ENCODE measurements at places on chromosomes 4 and X.

DNA sequence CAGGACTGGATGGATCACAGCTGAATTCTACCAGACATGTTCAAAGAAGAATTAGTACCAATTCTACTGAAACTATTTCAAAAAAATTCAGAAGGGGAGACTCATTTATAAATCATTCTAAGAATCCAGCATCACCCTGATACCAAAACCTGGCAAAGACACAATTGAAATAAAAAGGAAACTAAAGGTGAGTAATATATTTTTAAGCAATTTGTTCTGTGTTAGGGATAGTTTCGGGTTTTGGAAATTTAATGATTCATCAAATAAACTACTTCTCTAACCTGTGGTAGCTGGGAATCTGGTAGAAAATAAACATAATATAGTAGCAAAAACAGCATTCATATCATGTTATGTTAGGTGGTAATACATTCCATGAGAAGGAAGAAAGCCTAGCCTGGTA is 662.2 kb upstream of the BOD1L1 start:
- no peak overlapping the region for H3K4me3 ChIP-seq
- no peaks in the 10 kb centered on the region for H3K36me3 ChIP-seq

GRCh38 chr4:41856797-41857196 is 78.4 kb upstream of the TMEM33 start:
- no peaks in the 10 kb centered on the region for H3K4me1 ChIP-seq
- no peak overlapping the region for H3K27ac ChIP-seq
- no peaks in the 10 kb centered on the region for H3K36me3 ChIP-seq

DNA sequence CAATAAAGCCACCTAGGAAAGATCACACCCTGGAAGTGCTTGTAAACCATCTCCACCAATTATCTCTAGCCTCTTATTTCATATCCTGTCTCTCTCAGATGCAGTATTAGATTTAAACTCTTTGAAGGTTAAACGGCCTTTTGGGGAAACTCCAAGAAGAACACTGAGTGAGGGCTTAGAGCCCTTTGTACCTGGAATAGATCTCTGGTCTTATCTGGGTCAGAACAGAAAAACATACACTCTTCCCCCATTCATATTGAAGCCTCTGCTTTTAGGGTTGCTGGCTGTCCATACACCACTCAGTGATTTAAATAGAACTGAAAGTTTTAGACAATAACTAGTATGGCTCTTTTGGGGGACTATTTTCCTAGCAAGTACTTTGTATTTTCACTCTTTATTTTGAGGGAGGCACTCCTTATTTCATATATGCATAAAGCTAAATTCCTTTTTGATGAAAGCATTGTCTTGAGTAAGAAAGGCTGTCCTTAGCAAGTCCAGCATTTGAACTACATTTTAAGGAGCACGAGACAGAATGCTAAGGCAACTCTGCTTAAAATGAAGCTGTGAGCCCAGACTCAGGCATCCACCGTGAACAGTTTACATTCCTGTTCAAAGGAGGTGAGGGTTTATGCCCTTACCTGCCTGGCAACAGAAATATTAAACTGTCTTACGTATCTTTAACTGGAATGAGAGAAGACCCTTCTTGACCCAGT is 17.4 kb downstream of the YY2 start:
- H3K4me3 ChIP-seq = no peak overlapping the region
- H3K4me1 ChIP-seq = no peaks in the 10 kb centered on the region
- H3K27me3 ChIP-seq = no peaks in the 10 kb centered on the region

DNA sequence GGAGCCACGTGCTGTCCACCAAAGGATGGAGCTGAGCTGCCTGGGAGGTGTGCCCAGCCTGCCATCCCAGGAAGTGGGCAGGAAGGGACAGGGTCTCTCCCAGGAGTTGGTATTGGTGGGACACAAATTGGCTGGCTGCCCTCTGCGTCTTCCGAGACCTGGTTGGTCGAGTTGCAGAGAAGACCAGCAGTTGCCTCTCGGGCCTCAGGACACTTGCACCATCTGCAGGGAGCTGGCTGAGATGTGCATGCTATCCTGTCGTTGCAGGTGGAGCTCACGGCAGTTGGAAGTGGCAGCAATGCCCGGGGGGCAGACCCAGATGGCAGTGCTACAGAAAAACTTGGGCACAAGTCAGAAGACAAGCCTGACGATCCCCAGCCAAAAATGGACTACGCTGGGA is 30.2 kb downstream of the BCORL1 start:
- no peak overlapping the region for H3K27ac ChIP-seq
- H3K4me3 ChIP-seq = no peak overlapping the region
- H3K36me3 ChIP-seq = peaks cover 50% of the 10 kb centered on the region
- peaks cover 6% of the 10 kb centered on the region for H3K27me3 ChIP-seq
- H3K4me1 ChIP-seq = no peaks in the 10 kb centered on the region

GRCh38 chrX:150847088-150847487 is 51.4 kb downstream of the CD99L2 start:
- no peaks in the 10 kb centered on the region for H3K27me3 ChIP-seq
- no peak overlapping the region for H3K27ac ChIP-seq
- H3K4me3 ChIP-seq = no peak overlapping the region
- H3K36me3 ChIP-seq = no peaks in the 10 kb centered on the region

- DNase-seq = no peak
- H3K36me3 ChIP-seq = no peaks in the 10 kb centered on the region
- no peaks in the 10 kb centered on the region for H3K4me1 ChIP-seq
- no peak overlapping the region for H3K4me3 ChIP-seq
- H3K27me3 ChIP-seq = no peaks in the 10 kb centered on the region
These were observed 205.5 kb upstream of the MBNL3 start for GRCh38 chrX:132694382-132694781.

- no peaks in the 10 kb centered on the region for H3K4me1 ChIP-seq
- no peak overlapping the region for H3K4me3 ChIP-seq
- DNase-seq = no peak
- no peak overlapping the region for H3K27ac ChIP-seq
- H3K36me3 ChIP-seq = no peaks in the 10 kb centered on the region
These were observed 258.1 kb upstream of the VCX3A start for GRCh38 chrX:6793000-6793399.

DNA sequence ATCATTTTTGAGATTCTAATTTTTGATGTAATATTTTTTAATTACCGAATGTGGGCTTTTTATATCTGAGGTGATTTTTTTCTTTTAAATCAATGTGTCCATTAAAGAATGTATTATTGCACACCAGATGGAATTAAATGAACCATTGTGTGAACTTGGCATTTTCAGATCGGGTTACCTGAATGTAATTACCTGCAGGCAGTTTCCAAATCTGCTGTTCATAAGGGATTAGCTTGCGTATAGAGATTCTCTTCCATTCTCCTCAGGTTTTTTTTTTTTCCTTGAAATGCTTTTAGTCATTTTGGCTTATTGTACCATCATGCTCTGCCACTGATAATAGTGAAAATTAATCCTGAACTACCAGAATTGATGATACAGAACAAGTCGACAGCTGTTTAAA is 511.5 kb upstream of the ATOH1 start:
- no peak for DNase-seq
- no peak overlapping the region for H3K27ac ChIP-seq
- no peaks in the 10 kb centered on the region for H3K36me3 ChIP-seq
- no peaks in the 10 kb centered on the region for H3K4me1 ChIP-seq
- H3K27me3 ChIP-seq = no peaks in the 10 kb centered on the region

DNA sequence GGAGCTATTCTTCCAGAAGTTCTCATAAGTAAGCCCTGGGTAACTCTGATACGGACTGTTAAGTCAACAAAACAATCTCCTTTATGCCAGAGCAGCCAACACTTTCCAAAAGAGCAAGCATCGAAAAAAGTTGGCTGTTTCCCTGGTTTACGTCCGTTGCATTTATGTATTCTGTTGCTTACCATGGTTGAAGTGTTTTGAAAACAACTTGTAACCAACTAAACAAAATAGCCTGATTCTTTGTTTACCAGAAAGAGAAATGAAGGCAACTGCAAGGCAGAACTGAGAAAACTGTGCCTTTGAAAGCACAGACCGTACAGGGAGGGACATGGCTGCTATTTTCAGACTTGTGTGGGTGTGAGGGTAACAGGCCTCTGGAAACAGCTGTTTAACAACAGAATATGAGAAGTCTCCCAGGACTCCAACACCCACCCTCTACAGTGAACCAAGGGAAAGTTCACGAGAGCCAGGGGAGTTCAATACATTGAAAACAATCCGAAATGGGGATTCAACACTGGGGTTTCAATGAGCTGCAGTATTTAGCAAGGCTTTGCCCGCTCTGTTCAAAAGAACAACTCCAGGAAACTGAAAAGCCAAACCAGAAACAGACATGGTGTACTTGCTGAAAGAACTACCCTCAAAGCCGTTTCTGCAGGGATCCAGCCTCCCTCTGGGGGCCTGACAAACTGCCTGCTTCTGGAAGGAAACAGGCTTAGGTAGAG is 95.8 kb upstream of the EGFL6 start:
- peak overlapping the region; percentile 18 for H3K4me3 ChIP-seq
- H3K27ac ChIP-seq = no peak overlapping the region
- peaks cover 12% of the 10 kb centered on the region for H3K27me3 ChIP-seq
- H3K36me3 ChIP-seq = no peaks in the 10 kb centered on the region
- H3K4me1 ChIP-seq = peaks cover 3% of the 10 kb centered on the region

DNA sequence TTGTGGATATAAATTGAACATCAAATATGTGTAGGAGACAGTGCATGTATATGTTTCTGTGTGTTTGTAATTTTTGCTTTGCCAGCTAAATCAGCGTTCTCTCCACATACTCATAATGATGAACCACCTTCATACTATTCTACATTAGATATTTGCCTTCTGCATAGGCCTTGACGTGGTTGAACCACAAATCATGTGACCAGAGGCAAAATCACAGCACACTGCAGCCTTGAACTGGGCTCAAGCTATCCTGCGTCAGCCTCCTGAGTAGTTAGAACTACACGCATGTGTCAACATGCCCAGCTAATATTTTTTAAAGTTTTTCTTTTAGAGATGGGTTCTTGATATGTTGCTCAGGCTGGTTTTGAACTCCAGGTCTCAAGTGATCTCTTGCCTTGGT is 9.5 kb downstream of the UBQLN2 start:
- H3K4me1 ChIP-seq = peaks cover 2% of the 10 kb centered on the region
- peaks cover 3% of the 10 kb centered on the region for H3K36me3 ChIP-seq
- no peak for DNase-seq
- H3K4me3 ChIP-seq = no peak overlapping the region
- no peak overlapping the region for H3K27ac ChIP-seq

- no peaks in the 10 kb centered on the region for H3K36me3 ChIP-seq
- H3K27me3 ChIP-seq = peaks cover 63% of the 10 kb centered on the region
- no peak within 1 kb of the TSS for H3K4me3 ChIP-seq
These were observed at the start of gene OTOP1 for GRCh38 chr4:4226606-4227438. Gene OTOP1 (minus strand): TSS chr4:4226929. CDS start chr4:4226864, 65 bp downstream.

- H3K27ac ChIP-seq = peak overlapping the region; percentile 90
- no peaks in the 10 kb centered on the region for H3K4me1 ChIP-seq
- no peaks in the 10 kb centered on the region for H3K27me3 ChIP-seq
- H3K4me3 ChIP-seq = no peak overlapping the region
- H3K36me3 ChIP-seq = no peaks in the 10 kb centered on the region
These were observed 231.5 kb upstream of the DIAPH2 start for GRCh38 chrX:96453139-96453538.

GRCh38 chr4:120105472-120105871 is 38.8 kb upstream of the MAD2L1 start:
- H3K27me3 ChIP-seq = no peaks in the 10 kb centered on the region
- H3K4me3 ChIP-seq = no peak overlapping the region
- H3K4me1 ChIP-seq = no peaks in the 10 kb centered on the region
- H3K27ac ChIP-seq = no peak overlapping the region
- no peaks in the 10 kb centered on the region for H3K36me3 ChIP-seq

GRCh38 chrX:68897118-68897945 is 68.5 kb downstream of the EFNB1 start:
- no peak for DNase-seq
- H3K4me1 ChIP-seq = peaks cover 8% of the 10 kb centered on the region
- no peak overlapping the region for H3K4me3 ChIP-seq
- no peaks in the 10 kb centered on the region for H3K36me3 ChIP-seq
- H3K27me3 ChIP-seq = no peaks in the 10 kb centered on the region

GRCh38 chr4:168605411-168605810 is 108.6 kb downstream of the PALLD start:
- no peaks in the 10 kb centered on the region for H3K36me3 ChIP-seq
- peak; percentile 82 for DNase-seq
- no peaks in the 10 kb centered on the region for H3K27me3 ChIP-seq

DNA sequence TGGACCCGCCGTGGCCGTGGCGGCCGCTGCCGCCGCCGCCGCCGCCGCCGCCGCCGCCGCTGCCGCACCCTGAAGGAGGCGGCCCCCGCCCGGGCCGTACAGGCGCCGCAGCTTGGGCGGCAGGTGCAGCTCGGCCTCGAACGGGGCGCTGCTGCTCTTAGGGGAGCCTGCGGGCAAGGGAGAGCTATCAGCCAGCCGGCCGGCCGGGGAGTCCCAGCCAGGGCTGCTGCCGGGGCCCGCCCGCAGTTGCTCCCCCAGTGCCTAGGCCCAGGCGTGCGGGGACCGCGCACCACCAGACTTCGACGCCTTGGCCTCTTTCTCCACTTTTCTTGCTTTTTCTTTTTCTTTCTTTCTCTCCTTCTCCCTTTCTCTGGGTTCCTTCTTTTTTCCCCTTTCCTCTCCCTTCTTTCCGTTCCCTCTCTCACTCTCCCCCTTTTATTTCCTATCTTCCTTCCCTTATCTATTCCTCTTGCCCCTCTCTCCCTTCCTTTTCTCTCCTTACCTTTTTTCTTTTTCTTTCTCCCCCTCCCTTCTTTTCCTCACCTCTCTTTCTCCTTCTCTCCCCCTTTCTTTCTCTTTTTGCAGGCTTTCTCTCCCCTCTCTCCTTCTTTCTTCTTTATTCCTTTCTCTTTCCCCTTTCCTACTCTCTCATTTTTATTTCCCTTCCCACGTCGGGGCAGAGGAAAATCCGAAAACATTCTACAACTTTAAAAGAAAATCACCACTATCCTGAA is 2.0 kb downstream of the ARX start:
- DNase-seq = no peak
- no peak overlapping the region for H3K27ac ChIP-seq
- H3K27me3 ChIP-seq = peaks cover 92% of the 10 kb centered on the region
- no peak overlapping the region for H3K4me3 ChIP-seq

DNA sequence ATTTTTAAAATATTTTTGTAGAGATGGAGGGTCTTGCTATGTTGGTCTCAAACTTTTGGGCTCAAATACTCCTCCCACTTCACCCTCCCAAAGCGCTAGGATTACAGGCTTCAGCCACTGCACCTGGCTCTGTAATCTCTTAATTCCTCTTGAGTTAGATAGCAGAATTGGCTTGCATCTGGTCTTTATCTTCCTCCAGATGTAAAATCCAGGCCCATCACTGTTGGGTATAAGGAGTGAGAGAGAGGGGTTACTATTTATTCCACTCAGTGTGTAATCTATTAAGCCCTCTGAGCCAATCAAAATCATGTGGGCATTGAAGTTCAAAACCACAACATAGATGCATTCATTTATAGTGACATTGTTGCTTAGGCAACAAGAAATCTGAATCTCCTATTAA is 33.9 kb downstream of the ANK2 start:
- peaks cover 3% of the 10 kb centered on the region for H3K4me1 ChIP-seq
- no peak overlapping the region for H3K27ac ChIP-seq
- DNase-seq = no peak
- no peaks in the 10 kb centered on the region for H3K36me3 ChIP-seq
